RCC 7860 (cell line): ENCODE measurements at places on chromosomes 5 and 9.

DNA sequence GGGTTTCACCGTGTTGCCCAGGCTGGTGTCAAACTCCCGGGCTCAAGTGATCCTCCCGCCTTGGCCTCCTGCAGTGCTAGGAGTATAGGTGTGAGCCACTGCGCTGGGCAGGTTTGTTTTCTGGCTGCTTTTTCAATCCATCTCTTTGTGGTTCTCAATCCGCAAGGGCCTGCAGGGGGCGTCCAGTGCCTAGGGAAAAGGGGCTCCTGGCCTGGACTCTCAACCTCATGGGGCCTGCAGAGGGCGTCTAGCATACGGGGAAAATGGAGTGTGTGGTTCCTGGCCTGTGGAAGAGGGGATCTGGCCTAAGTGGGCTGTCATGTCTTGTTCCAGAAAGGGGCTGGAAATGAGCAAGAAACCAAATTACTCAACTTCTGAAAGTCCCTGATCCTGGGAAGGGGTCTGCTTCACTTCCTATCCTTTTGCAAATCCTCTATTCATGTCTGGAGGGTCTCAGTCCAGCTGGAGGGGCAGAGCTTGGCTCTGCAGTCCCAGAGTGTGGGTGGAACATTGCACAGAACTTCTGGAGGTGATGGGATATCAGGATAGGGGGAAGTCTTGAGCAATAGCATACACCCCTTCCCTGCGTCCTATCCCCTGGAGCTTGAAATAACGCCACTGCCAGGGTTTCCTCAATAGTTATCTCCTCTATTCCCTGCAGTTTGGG, 12.7 kb upstream of the CCL27 start:
- DNase-seq: peak; percentile 17

DNA sequence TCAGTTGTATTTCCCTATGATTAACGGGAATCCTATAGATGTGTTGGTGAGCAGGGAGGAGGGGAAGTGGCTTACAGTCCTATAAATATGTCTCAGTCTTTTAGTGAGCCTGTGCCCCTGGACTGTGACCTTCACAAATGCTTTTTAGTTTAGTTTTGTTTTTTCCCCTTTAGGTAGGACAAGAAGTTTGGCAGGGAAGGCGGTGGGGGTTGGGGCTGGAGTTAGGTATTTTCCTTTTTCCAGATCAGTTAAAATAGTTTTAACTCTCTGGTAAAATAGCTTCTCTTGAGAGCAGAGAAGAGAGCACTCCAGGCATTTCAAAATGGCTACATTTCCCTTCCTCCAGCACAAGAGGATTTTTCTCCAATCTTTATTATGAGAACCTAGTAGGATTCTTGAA, 272.1 kb downstream of the SPATA31D1 start:
- DNase-seq: no peak

DNA sequence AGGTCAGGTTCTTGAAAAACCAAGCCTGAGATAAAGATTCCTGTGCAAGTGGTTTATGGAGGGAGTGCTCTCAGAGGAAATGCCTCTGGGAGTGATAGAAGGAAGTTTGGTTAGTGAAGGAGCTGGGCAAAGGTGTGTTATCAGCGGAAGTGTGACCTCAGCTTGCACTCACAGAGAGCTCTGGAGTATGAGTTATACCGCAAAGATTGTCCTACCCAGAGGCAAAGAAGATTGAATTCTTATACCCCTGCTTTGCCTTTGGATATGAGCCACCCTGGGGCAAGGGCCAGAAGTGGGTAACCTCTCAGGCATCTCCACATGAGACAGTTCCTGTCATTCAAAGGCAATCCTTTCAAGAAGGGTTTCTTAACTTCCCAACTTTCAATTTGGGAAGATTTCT, 145.6 kb downstream of the MUSK start:
- peak; percentile 61 for DNase-seq

GRCh38 chr5:139371482-139372435, 11.3 kb downstream of the SLC23A1 start:
- DNase-seq: no peak

DNA sequence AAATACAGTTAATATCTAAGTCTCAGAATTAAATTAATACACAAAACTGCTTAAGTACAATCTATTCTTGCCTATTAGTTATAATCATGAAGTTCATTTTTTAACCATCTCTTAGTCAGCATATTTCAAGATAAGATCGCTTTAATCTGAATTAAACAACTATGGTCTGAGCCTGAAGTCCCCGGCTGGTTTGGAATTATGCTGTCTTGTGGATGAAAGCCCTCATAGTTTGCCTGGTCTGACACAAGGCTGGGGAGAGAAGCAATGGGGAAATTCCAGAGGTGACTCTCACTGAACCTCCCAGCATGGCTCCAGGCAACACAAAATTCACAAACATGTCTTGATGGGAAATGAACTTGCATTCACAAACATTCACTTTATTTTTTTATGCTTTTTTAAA, 28.0 kb upstream of the GRAMD2B start:
- no peak for DNase-seq

GRCh38 chr9:87226896-87227295, 270.8 kb upstream of the DAPK1 start:
- DNase-seq: no peak

DNA sequence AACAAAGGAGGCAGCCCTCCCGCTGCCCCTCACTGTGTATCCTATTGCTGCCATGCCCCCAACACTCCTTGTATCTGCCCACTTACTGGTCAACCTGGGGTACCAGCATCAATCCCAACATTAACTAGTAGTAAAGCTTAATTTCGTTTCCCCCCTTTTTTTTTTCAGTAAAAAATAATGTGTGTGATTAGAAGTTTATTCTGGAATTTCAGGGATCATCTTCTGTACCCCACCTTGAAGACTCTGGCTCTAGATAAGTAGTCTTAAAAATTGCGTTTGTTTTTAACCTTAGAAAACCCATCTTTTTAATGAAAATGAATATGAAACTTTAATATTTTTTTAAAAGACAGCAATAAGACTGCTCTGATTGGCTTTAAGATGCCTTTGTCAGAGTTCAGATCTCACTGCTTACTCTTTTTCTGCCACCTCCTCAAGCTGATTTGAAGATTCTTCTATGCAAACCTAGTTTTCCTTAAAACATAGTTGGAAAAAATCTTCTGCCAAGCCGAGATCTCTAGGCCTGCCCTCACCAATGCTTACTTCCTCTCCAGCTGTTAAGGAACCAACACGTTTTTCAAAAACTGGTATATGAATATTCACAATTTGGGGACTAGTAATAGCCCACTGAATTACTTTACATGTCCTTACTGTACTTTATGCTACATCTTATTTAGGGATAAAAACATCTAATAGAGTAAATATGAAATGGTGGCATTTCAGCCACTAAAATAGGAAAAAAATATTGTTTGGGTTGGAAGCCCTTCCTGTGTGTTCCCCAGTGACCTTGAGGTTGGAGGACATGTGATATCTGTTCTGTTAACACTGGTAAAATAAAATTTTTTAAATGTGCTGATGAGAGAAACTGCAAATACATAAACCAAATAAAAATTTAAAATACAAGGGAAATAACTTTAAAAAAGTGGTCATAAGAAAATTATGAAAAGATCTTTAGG, 4.0 kb upstream of the RHOBTB3 start:
- DNase-seq: no peak

DNA sequence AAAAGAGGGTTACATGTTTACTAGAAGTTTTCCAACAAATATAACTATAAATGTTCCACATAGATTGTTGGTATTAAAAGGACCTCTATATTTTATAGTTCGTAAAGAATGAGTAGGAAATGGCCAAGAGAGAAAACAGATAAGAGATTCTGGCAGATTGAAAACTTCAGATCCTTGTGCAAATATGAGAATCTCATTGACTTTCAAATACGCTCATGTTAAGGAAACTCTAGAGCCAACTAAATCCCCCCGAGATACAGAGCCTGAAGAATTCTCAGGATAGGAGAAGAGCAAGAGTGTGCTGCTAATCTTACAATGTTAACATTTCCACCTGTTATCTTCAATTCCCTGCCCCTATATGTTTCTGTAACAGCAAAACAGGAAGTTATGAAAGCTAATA, 159.0 kb upstream of the OR13F1 start:
- no peak for DNase-seq

DNA sequence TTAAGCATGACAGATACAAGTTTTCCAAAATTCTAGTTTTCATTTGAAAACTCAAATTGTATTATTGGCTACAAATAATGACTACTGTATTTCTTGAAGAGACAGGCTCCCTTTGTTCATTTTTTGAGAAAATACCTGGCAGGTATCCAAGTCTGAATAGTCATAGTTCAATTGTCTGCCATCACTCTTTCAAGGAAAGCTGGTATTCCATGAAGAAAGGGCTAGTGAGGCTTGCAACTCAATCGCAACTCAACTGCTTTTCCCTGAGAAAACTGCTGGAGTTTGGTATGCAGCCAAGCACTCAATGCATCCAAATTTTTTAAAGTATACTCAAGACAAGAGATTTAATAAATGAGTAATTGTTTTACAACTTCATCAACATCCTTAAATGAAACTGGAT, 61.4 kb upstream of the TRIO start:
- DNase-seq: no peak

DNA sequence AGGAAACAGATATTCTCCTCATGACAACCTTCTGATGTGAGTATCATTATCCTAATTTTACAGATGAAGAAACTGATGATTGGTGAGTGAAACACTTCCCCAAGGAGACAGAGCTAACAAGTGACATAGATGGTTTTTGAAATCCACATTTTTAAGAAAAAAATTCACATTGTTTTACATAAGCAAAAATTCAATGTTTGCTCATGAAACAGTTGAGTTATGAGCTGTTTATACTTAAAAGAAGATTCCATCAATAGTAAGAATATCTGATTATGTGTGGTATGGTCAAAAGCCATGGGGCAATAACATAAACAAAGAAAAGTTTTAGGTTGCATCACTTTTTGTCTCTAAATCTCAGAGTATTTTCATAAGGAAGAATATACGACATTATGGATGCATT, 167.9 kb upstream of the PAPPA start:
- no peak for DNase-seq

GRCh38 chr9:19192202-19193028, 38.1 kb upstream of the DENND4C start:
- no peak for DNase-seq

GRCh38 chr5:6715271-6715670, 2.0 kb downstream of the TENT4A start:
- no peak for DNase-seq

GRCh38 chr9:18579536-18579935, 105.6 kb downstream of the ADAMTSL1 start:
- DNase-seq: no peak

- DNase-seq: peak; percentile 82
Observed at GRCh38 chr9:37466037-37466709, 923 bp upstream of the ZBTB5 start.
